ENCODE measurements at places on chromosomes 12 and 14. TPM values are rescaled to one million over a fixed set of nuclear protein-coding genes. Genes with fewer than 3 reads are reported as not detected.

The LRRC43 gene
- not detected for total RNA-seq

The APOLD1 gene
- total RNA-seq, result 3.3 TPM

The SYNDIG1L gene
- not detected for total RNA-seq

The RFLNA gene
- total RNA-seq, result not detected

The FANCM gene
- 4.3 TPM for total RNA-seq

The CCDC38 gene
- not detected for total RNA-seq

The WNT1 gene
- total RNA-seq, result not detected

The RTL1 gene
- not detected for total RNA-seq

The CMKLR1 gene
- not detected for total RNA-seq

The RAN gene
- 719 TPM for total RNA-seq

The LIN7A gene
- 0.21 TPM for total RNA-seq

The CD163 gene
- not detected for total RNA-seq

The AQP6 gene
- total RNA-seq, result not detected

The GPR84 gene
- total RNA-seq, result not detected

The CACNA1C gene
- total RNA-seq, result 0.22 TPM

The DBX2 gene
- total RNA-seq, result not detected

The WNT5B gene
- 10.3 TPM for total RNA-seq

The SPTSSA gene
- total RNA-seq, result 16.3 TPM

The UTP20 gene
- 23.2 TPM for total RNA-seq

The PRR4 gene
- not detected for total RNA-seq

The CMAS gene
- total RNA-seq, result 62.5 TPM

The HRK gene
- total RNA-seq, result 0.55 TPM

The PRH2 gene
- not detected for total RNA-seq

The INHBC gene
- total RNA-seq, result not detected

The ZFHX2 gene
- 0.29 TPM for total RNA-seq

The WSCD2 gene
- not detected for total RNA-seq

The GPRC5D gene
- not detected for total RNA-seq

The PIANP gene
- total RNA-seq, result 0.24 TPM

The E2F7 gene
- total RNA-seq, result 22.5 TPM

The CIROP gene
- total RNA-seq, result not detected

The FICD gene
- 9.3 TPM for total RNA-seq

The HPD gene
- total RNA-seq, result 0.12 TPM

The OTUB2 gene
- total RNA-seq, result 0.53 TPM

The REP15 gene
- 0.55 TPM for total RNA-seq

The GSG1 gene
- 1.6 TPM for total RNA-seq

The IGF1 gene
- total RNA-seq, result not detected

The GALNT16 gene
- 4.8 TPM for total RNA-seq

The IFNG gene
- not detected for total RNA-seq

The RHEBL1 gene
- total RNA-seq, result 8.0 TPM

The LRRIQ1 gene
- total RNA-seq, result 0.38 TPM

The CDCA4 gene
- 37.2 TPM for total RNA-seq

The SERPINA12 gene
- not detected for total RNA-seq

Data from A172 (cell line).